ENCODE measurements at places on chromosomes 7 and 10.

- no peak for DNase-seq
These were observed 372.3 kb upstream of the LRRN3 start for GRCh38 chr7:110718503-110719205.

DNA sequence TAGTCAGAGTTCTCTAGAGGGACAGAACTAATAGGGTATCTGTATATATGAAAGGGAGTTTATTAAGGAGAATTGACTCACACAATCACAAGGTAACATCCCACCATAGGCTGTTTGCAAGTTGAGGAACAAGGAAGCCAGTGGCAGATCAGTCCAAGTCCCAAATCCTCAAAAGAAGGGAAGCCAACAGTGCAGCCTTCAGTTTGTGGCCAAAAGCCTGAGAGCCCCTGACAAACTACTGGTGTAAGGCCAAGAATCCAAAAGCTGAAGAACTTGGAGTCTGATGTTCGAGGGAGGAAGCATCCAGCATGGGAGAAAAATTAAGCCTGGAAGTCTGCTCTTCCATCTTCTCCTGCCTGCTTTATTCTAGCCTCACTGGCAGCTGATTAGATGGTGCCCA, 1107.2 kb upstream of the CELF2 start:
- no peak for DNase-seq

DNA sequence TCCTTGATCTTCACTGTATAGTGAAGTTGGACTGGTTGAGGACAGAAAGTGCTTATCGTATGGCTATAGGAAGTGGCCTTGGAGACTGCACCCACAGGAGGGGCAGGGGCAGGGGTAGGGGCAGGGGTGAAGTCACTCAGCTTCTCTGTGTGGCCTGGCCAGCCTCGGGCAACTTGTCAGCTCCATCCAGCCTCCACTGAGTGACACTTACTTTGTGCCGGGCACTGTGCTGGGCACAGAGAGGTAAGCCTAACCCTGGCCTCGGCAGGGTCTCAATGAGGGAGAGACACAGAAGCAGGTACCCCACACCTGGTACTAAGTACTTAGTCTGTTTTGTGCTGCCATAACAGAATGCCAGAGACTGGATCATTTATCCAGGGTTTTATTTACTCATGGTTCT, 99.3 kb upstream of the CTBP2 start:
- no peak for DNase-seq

GRCh38 chr7:90764848-90765570, 168.9 kb downstream of the CDK14 start:
- DNase-seq: no peak

DNA sequence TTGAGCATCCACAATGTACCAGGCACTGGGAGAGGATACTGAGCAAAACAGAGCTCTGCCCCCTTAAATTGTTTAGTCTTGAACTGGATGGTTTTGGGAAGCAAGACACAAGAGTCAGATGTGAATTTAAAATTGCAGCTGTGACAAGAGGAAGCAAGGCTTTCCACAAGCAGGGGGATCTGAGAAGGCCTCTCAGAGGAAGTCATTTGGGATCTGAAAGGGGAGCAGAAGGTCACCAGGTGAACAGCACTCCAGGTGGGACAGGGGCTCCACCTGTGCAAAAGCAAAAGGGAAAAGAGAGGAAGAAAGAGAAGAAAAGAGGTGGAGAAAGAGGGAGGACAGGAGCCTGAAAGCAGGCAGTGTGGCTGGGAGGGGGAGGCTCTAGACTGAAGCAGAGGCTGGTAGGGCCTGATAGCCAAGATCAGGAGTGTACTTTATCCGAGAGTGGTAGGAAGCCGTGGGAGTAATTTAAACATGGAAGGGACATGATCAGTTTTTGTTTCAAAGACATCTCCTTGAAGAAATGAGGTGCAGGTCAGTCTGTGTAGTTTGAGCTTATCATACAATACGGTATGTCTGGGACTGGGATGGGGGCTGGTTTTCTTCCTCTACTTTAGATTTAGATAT, 76.1 kb upstream of the DUSP5 start:
- no peak for DNase-seq

DNA sequence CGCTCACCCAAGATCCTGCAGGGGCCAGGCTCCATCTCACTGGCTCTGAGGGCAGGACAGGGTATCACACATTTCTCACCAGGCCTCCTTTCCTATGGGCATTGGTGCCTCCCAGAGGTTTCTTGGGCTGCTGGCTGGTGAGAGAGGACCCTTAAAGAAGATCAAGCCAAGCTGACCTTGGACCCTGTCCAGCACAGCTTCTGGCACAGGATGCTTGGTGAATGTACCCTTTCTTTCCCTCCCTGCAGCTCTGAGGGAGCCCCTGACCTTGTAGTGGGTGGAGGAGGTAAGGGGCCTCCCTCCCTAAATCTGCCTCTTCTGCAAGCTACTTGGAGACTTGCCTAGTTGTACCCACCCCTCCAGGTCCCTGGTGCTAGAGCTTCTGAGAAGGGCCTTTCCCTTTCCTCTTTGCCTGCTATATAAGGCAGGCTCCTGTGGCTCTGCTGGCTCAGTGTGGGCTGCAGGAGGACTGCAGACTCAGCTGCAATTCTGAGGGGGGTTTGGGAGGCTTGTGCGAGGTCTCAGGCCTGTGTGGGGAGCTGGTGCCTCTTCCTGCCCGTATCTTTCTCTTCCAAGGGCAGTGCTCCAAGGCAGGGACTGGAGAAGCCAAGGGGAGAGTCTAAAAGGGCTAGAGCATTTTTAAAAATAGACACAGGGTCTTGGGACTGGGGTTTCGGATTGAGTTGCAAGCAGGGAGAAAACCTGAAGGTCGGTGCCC, 11.7 kb upstream of the TRIM8 start:
- DNase-seq: no peak

- no peak for DNase-seq
These were observed 24.7 kb downstream of the ADK start for GRCh38 chr10:74175510-74176379.

DNA sequence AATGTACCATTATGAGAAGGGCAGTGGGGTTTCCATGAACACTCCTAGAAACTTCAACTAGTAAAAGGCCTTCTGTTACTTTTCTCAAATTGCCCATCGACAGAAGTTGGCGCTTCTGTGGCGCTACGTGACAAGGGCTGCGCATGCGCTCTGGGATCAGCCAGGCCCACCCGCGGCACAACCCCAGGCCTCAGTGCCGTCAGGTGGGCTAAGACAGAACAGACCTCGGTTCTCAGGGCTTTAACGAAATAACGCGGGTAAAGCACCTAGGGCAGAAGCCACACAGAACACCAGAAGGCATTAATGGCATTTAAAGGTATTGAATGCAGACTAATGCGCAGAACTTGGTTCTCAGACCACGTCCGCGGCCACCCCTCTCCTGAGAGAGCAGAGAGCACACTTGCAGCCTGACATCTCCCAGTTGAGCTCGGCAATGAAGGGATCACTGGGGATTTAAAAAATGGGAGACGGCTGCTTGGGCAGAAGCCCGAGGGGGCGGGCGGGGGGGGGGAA, 67.6 kb upstream of the CTNNA3 start:
- no peak for DNase-seq

DNA sequence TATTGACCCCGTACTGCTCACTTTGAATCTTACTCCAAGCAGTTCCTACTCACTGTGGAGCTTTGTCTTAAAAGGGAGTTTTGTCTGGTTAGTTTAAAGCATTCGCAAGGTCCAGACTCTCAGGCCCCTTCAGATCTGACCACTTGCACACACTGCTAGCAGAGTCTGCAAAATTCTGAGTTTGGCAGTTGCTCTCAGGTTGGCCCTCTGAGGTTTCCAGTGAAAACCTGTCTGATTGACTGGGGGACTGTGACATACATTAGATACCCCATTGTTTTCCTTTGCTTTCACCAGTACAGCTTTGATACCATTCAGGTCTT, 149.2 kb downstream of the XPNPEP1 start:
- no peak for DNase-seq

DNA sequence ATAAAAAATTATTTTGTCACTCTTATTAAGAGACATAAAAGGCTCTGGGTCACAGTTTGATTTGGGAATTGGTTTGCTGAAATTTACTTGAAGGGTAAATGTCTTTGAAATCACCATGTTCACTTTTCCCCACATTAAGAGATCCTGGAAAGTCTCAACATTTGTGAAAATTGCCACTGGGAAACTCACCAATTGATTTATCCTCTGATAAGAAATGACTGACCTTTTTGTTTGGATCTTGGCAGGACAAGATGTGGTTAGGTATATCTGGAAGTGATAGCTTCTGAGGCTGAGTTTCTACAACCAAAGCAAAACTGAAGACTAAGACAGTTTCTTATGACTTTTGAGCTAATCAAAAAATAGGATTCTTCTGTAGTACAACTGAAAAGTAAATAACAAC, 107.1 kb upstream of the TMEM106B start:
- no peak for DNase-seq

- no peak for DNase-seq
These were observed 103.5 kb upstream of the FAM20C start for GRCh38 chr7:88927-89231.

GRCh38 chr7:134391223-134391622, 67.7 kb downstream of the AKR1B1 start:
- DNase-seq: no peak

DNA sequence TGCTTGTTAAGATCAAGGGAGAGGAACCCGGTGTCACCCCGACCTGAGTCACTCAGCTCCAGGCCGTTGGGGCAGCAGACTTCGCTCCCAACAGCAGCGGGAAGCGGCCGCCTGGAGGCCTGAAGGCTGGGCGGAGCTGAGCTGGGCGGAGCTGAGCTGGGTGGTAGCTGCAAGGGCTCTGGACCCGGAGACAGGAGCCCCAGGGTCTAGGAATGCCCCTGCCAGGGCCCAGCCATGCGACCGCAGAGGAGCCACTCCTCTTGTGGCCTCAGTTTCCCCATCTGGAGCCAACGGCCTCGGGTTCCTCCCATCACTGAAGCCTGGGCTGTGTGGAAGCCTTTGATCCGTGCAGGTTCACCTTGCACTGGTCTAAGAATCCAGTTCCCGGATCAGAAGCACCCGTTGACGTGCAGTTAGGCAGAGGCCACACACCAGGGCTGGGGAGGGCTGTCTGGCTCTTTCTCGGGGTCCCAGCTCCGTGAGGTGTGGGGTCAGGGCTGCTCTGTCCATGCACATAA, 21.9 kb upstream of the DPYSL4 start:
- DNase-seq: no peak

DNA sequence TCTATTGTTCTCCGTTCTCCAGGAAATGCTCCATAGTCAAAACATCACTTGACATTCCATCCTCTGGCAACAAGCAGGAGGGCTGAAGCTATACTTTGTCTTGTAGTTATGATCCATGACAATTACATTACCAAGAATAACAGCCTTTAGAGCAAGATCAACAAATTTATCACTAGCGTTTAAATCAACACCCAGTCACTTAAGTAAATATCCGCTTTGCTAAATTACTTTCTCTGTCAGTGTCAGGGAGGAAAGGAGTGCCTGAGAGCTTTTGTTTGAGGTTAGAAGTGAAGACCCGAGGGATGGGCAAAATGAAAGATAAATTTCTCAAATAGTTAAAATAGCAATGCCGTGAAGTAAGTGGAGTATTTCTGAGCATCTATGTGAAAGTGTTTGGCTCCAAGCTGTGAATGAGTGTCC, 236.1 kb upstream of the BMPER start:
- DNase-seq: no peak

DNA sequence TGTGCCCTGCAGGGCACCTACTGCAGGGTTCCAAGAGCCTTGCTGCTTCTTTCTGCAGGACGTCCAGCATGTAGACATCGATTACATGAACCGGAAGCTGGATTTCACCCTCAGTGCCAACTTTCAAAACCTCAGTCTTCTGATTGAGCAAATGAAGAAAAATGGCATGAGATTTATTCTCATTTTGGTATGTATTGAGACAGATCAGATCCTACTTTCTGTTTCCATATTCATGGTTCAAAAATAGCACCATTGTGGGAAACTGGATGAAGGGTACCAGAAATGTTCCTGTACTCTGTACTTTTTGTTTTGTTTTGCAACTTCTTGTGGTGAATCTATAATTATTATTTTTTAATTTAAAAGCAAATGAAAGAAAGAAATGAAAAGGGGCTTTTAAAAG, 64.1 kb downstream of the MGAM2 start:
- DNase-seq: no peak

GRCh38 chr7:96739609-96740008, 30.0 kb upstream of the SEM1 start:
- DNase-seq: no peak

DNA sequence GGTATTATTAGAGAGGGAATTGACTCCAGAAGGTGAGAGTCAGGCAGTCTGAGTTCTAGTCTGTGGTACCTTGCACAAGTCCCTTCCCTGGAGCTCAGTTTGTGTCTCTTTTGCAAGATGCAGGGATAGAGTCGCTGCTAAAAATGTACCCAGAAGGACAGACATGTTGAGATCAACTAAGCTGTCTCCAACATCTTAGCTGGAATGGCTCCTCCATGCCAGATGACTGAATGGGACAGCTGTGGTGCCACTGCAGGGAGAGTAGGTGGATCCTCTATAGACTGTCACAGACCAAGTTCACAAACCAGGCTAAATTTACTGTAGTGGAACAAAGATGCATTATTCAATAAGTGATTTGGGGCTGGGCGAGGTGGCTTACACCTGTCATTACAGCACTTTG, 120.1 kb downstream of the NEURL1 start:
- DNase-seq: no peak

- DNase-seq: no peak
These were observed 10.5 kb downstream of the LIPA start for GRCh38 chr10:89241026-89241425.

DNA sequence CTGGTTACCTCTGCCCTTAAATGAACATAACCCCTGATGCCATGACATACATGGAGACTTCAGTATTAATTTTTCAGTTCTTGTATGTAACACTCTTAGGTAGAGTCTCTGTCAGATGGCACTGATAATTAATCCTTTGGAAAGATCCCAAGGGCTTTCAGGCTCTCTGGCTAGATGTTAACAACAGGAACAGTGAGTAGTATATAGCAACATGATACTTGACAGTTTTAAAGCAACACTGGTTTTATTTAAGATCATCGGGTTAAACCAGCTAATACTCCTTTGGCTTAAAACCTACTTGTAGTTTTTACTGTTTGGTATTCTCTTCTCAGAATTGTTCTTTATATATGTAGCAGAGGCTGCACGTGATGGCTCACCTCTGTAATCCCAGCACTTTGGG, 27.3 kb downstream of the AHCYL2 start:
- DNase-seq: no peak

- no peak for DNase-seq
These were observed 166.2 kb downstream of the SKAP2 start for GRCh38 chr7:26698194-26698593.

- DNase-seq: no peak
These were observed 99.9 kb upstream of the AKR1E2 start for GRCh38 chr10:4725917-4726606.

Data from GM12864 (cell line).